NCI-H1105 (cell line): ENCODE measurements at places on chromosomes 13 and 19.
A peak's percentile ranks its signal among the peaks of the same experiment; 100 is the strongest.

DNA sequence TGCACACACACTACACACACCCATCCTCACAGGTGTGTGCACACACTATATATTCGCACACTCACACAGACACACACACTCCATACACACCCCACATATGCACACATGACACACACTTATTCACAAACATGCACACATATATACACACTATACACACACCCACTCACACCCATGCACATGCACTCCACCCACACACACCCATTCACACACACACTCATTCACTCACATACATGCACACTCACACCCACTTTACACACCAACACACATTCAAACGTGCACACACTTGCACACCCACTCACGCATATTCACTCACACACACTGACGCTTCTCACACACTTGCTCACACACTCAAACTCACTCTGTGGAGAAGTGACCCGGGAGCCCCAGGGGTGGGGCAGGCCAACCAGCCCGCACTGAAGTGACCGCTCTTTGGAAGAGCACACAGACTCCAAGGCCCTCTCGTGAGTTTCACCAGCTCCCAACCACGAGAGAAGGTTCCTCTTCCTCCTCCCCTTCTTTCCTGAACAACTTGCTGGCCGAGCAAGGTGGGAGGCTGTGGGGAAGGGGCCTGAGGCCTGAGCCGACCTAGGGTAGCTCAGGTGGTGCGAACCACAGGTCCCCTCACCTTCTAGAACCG is 86.1 kb upstream of the TM9SF2 start:
- DNase-seq: no peak

DNA sequence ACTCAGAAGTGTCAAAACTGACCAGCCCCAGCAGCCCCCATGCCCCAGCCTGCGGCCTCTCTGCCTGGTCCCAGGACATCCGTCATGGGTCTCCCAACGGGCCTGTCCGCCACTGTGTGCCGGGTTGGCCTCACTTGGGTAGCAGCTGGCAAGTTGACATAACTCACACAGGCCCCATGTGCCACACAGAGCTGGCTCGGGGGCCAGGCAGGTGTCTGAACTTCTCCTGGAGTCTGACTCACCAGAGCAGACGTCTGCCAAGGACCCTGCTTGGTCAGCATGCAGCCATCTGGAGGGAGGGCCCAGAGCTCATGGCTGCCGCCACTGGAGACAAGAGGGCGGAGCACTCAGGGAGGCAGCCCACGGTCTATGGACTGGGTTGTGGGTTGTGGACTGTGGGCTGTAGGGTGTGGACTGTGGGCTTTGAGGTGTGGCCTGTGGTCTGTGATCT is 32.0 kb upstream of the TMEM255B start:
- no peak for DNase-seq

- DNase-seq: no peak
Measured at GRCh38 chr13:46295491-46296114, 83.9 kb downstream of the LRRC63 start.

GRCh38 chr13:46124967-46125933 is 20.4 kb upstream of the CPB2 start:
- no peak for DNase-seq

DNA sequence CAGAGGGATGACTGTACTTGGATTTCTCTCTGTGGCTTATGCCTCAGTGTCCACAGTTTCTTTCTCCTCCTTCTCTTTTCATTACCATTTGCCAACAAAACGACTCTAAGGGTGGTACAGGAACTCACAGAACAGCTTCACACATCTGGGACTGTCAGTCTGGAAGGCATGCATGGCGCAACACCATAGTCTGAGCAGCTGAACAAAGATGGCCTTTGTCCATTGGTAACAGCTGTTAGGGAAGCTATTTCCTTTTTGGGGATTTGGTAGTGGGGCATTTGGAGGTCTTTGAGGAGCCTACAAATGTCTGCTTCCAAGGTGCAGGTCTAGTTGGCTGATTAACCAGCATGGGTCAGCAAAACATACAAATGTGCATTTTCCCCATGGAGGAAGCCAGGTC is 81.4 kb upstream of the PCDH8 start:
- DNase-seq: no peak

- no peak for DNase-seq
Measured at GRCh38 chr13:21348488-21349120, 110.5 kb downstream of the ZDHHC20 start.

DNA sequence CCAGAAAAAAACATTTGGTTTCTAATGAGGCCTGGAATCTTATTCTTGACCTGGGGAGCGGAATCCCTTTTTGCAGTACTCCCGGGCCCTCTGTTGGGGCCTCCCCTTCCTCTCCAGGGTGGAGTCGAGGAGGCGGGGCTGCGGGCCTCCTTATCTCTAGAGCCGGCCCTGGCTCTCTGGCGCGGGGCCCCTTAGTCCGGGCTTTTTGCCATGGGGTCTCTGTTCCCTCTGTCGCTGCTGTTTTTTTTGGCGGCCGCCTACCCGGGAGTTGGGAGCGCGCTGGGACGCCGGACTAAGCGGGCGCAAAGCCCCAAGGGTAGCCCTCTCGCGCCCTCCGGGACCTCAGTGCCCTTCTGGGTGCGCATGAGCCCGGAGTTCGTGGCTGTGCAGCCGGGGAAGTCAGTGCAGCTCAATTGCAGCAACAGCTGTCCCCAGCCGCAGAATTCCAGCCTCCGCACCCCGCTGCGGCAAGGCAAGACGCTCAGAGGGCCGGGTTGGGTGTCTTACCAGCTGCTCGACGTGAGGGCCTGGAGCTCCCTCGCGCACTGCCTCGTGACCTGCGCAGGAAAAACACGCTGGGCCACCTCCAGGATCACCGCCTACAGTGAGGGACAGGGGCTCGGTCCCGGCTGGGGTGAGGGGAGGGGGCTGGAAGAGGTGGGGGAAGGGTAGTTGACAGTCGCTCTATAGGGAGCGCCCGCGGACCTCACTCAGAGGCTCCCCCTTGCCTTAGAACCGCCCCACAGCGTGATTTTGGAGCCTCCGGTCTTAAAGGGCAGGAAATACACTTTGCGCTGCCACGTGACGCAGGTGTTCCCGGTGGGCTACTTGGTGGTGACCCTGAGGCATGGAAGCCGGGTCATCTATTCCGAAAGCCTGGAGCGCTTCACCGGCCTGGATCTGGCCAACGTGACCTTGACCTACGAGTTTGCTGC is at the start of gene ICAM4:
TSS of gene ICAM4 (plus strand) at position 153 of the 935 bp plus-strand sequence. CDS start at position 211, 58 bp downstream.
- no peak for DNase-seq

GRCh38 chr13:23865026-23865425 is 24.2 kb downstream of the MIPEP start:
- DNase-seq: no peak

DNA sequence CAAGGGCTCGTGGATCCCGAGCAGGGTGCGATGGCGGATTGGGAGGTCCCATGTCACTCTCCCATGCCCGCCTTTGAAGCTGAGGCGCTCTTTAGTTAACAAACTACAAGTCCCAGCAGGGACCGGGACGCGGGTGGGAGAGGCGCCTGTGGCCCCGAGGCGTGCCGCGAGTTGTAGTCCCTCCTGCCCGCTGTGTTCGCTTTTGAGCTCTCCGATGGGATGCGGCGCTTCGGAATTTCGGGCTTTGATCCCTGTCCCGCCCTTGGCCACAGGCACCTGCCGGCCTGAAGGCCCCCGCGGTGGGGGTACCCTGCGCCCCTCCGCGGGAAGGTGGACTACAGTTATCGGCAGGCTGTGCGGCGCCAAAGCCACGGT is 11.0 kb downstream of the CYTH2 start:
- DNase-seq: peak; percentile 43

DNA sequence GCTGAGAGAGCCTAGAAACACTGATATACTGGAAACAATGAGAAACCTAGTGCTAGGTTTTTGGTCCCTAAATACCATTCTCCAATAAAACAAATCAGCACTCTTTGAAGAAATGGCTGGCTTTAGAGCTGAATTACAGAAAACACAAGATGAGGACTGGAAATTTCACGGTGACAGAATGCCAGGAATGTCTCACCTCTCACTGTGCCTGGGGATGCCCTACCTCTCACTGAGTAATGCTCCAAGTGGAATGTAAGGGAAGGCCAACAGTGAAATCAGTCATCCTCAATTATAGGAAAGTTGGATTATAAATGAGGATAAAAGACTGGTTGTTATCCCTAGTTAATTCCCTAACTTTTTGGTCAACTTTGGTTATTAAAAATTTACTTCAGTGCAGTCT is 259.0 kb downstream of the NALCN start:
- no peak for DNase-seq

- DNase-seq: no peak
Measured at GRCh38 chr19:42052241-42052863, 17.7 kb downstream of the GRIK5 start.

- DNase-seq: no peak
Measured at GRCh38 chr13:62595976-62596375, 1180.3 kb upstream of the PCDH20 start.

DNA sequence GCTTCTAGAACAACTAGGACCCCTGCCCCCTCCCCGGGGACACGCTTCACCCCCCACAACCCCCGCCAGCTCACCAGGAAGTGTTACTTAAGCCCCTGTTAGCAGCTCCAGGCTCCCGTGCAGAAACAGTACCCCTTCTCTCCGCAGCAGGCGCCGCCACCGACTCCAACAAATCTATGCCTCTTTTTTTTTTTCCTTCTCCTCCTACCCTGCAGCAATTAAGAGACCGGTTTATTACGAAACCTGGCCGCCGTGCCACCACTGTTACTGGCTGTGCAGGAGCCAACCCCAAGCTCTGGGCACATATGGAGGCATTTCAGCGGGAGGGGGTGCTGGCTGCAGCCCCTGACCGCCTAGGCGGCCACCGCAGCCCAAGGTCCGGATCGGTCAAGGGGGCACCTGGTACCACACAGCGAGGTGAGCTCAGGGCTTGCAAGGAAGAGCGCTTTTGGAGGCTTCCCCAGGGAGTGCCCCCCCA is 2.4 kb downstream of the GADD45B start:
- peak; percentile 71 for DNase-seq

- no peak for DNase-seq
Measured at GRCh38 chr19:13505164-13505695, 1.0 kb downstream of the CACNA1A start.

GRCh38 chr13:101529422-101529821 is 76.9 kb downstream of the ITGBL1 start:
- no peak for DNase-seq

DNA sequence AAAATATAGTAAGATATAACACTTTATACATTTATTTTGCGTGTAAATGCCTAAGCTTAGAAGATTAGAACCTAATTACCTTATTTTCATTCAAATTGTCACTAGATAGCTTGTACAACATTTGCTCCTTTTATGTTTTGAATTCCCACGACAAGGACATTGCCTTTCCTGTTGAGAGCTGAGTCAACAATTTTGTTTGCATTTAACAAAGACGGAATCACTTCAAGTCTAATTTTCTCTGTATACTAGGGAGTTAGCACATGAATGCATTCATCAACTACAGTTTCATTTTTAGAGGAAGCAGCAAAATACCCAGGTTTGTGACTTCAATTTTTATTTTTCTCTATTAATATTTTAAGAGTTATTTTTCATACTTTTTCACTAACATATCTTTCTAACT is 48.7 kb upstream of the PCCA start:
- no peak for DNase-seq

- DNase-seq: no peak
Measured at GRCh38 chr13:111303559-111303958, 16.9 kb upstream of the TEX29 start.

DNA sequence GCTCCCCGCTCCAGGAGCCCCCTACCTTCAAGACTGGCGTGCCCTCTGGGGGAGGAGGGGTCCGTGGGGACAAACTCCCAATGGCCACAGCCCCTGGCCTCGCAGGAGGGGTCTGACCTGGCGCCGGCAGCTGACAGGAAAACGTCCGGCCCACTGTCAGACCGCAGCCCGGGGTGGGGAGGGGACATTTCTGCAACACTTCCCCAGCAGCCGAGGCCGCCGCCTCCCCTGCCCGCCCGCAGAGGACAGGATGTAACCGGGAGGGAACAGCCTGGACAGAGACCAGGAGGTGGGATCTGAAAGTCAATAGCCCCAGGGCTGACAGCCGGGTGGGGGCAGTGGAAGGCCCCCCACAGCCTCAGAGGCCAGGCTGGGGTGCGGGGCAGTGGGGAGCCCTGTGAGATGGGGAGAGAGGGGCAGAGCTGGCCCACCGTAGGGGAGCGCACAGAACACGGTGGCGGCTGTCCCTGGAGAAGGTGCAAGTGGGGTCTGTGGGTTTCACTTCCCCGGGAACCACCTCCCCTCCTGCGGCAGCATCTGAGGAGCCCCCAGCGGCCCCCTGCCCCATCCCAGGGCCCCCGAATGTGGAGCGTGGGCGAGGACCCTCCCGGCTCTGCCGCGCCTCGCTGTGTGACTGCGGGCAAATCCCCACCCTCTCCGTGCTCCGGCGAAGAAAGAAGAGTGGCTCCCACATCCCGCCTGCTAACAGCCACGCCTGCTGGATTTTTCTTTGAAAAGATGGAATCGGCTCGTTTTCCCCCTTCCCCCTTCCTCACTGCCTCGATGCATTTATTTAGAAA is at the start of gene PEAK3:
TSS of gene PEAK3 (minus strand) at position 114 of the 800 bp plus-strand sequence. CDS start 1,244 bp downstream, outside the sequence.
- DNase-seq: no peak

- DNase-seq: no peak
Measured at GRCh38 chr13:57631596-57632275, at the start of gene PCDH17. Gene PCDH17, plus strand, starts transcription at chr13:57631744. Its CDS starts 803 bp downstream, at chr13:57632547.

DNA sequence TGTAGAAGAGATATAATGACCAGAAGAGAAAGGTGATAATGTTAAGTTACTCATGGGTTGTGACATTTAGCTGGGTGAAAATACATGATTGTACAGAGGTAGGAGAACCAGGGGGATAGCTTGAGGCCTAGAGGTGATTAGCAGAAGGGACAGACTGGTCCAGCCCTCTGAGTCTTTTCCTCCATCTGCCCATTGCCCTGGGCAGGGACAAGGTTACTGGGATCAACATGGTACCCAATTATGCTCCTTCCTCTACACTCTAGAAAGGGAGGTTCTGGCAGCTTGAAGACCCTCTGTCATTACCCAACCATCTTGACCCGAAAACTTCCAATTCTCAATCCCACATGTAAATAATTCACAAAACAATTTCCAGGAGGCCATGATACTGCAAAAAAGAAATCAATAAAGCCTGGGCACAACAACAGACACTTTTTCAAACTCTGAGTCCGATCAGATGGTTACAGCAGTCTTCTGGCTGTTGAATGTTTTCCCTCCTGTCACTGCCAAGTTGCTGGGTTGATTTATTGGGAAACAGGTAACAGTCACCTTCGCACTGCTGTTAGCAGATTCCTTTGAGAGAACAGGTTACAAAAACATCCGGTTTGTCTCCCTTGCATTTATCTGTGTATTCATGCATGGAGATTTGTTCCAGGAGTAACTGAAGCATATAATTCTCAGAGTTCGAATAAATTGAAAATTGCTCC is 239.1 kb upstream of the HTR2A start:
- no peak for DNase-seq

- DNase-seq: no peak
Measured at GRCh38 chr13:114102131-114102520, 30.3 kb downstream of the RASA3 start.

GRCh38 chr13:94400874-94401273 is 78.6 kb downstream of the DCT start:
- no peak for DNase-seq

GRCh38 chr19:33740811-33741396 is 55.8 kb upstream of the KCTD15 start:
- DNase-seq: no peak

GRCh38 chr19:48403606-48404005 is 10.1 kb downstream of the GRIN2D start:
- DNase-seq: no peak
